T-helper 22 cell (primary cell): ENCODE measurements at places on chromosomes 4 and X.

DNA sequence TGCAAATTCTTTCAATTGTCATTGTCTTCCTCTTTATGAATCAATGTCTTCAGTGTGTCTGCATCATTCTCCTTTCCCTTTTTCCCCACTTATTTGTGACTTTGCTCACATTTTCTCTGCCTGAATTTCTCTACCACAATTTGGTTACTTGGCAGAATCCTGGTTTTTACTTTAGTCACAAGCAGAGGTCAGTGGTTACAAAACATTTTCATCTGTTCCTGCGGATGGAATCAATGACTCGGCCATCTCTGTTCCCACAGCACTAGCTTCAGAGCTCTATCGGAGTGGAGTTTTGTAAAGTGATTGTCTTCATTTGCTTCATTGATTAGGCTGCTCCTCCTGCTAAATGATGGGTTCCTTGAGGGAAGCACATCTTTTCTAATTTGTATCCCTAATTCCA is 501.3 kb upstream of the AADAT start:
- no peak for DNase-seq

- DNase-seq, result no peak
Observed at GRCh38 chr4:142383354-142383753, 462.7 kb downstream of the INPP4B start.

GRCh38 chr4:81410680-81411079 is 61.0 kb downstream of the RASGEF1B start:
- DNase-seq, result no peak

GRCh38 chr4:80125252-80126177 is 52.5 kb upstream of the ANTXR2 start:
- DNase-seq, result peak; percentile 7

- no peak for DNase-seq
Observed at GRCh38 chrX:47185241-47185640, 8.4 kb upstream of the UBA1 start.

DNA sequence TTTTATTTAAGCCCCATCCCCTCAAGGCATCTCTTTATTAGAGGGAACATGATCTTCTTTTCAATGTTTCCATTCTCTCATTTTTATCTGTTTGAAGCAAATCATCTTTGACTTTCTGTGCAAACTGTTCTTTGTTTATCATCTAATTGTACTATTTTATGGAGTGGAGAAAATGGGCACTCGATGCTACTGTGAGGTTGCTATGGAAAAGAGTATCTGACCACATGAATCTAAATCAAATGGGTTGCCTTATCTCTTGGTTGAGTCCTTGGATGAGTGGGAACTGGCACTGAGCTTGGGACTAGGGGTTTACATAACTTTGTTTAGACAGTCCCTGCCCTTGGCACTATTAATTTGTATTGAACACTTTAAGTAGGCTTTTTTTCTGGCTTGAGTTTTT is 9.1 kb downstream of the OCRL start:
- DNase-seq, result no peak

GRCh38 chrX:47707031-47707780 is 48.2 kb upstream of the UXT start:
- DNase-seq, result no peak

GRCh38 chr4:118867311-118868067 is 21.2 kb upstream of the SYNPO2 start:
- no peak for DNase-seq

DNA sequence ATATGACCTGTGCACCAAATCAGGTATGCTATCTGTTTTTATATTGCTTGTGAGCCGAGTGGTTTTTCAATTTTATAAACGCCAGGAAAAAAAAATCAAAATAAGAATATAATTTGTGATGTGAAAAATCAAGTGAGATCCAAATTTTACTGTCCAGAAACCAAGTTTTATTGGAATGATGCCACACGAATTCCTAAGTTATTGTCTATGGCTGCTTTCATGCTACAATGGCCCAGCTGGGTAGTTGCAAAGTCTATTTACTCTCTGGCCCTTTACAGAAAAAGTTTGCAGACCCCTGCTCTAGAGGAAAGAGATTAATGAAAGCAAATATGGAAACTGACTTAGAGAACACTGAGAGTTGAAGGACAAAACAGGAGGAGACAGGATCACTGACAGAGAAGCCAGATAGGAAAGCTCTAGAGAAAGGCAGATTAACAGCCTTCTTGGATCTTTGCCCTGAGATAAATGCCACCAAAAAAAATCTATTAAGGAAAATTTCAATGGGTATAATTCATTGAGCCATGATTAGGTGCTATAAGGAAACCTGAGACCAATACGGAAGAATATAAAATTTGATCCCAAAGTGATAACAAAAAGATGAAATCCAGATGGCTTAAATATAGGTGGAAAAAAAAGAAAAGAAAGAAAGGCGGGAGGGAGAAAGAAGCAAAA is 29.8 kb downstream of the PRSS12 start:
- DNase-seq, result no peak

- DNase-seq, result no peak
Observed at GRCh38 chr4:148034813-148035212, 302.9 kb downstream of the ARHGAP10 start.

DNA sequence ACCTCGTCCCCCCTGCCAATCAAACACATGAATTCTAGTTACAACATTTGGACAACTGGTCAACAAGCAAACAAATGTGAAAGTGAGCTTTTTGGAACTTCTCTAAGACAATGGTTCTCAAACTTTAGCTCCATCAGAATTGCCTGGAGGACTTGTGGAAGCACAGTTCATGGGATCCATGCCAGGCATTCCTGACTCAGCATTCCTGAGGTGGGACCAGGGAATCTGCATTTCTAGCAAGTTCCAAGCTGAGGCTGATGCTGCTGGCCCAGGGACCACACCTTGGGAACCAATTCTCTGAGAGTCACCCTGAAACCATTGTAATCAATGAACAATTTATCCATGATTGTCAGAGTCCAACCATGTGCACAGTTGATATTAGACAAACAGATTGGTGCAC is 43.8 kb upstream of the PRPS2 start:
- DNase-seq, result no peak

DNA sequence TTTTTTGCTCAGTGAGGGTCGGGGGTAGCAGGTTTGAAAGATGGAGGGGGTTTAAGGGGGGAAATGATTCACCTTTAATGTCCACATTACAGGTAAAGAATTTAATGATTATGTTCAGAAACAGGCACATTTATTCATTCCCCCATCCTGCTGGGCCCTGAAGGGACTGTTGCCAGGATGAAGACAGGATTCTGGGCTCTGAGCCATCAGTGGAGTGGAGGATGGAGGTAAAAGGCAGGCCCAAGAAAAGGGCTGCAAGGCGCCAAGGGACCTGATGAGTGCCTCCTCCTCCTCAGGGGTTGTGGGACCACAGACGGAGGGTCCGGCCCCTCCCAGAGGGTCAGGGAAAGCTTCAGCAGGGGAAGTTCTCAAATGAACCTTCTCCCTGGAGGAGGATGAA is 40.4 kb upstream of the PROM1 start:
- no peak for DNase-seq

- DNase-seq, result no peak
Observed at GRCh38 chr4:164648151-164648848, 105.6 kb upstream of the SMIM31 start.

DNA sequence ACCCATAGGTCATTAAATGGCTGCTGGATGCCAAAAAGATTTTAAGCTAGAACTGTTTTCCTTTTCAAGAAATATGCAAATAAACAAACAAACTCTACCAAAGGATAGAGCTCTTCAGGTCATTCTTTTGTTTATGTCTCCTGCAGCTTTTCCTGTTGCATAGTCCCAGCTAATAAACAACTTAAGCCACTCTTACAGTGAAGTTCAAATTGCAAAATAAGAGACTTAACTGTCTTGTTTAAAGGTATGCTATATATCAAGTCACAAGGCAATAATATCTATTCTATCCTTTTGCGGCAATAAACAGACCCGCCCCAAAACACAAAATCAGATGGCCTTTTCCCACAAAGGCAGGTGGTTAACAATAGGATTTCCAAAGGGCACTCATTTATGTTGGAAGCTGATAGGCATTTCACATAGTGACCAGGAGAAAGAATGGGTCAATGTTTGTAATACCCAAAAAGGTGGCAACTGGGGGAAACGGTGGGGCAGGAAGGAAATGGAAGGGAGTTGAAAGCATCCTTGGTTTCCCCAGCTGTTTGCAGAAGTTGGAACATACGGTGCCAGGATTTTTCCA is 15.3 kb downstream of the HAND2 start:
- DNase-seq, result no peak

DNA sequence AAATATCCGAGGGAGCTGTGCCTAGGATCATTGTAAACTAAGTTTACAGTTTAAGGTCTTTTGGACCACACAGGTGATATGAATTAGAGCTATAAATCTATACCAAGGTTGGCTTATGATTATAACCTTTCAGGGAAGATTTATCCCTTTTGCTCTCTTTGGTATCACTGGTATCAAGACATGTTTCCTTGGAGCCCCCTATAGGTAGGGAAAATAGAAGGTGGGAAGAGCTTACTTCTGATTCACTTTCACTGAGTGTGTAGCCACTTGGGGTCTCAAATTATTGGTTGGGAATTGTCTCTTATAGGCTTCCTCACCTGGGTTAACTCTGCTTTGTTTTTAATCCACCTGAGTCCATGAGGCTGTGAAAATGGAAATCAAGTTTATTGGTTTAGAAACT is 262.1 kb upstream of the NR3C2 start:
- no peak for DNase-seq

DNA sequence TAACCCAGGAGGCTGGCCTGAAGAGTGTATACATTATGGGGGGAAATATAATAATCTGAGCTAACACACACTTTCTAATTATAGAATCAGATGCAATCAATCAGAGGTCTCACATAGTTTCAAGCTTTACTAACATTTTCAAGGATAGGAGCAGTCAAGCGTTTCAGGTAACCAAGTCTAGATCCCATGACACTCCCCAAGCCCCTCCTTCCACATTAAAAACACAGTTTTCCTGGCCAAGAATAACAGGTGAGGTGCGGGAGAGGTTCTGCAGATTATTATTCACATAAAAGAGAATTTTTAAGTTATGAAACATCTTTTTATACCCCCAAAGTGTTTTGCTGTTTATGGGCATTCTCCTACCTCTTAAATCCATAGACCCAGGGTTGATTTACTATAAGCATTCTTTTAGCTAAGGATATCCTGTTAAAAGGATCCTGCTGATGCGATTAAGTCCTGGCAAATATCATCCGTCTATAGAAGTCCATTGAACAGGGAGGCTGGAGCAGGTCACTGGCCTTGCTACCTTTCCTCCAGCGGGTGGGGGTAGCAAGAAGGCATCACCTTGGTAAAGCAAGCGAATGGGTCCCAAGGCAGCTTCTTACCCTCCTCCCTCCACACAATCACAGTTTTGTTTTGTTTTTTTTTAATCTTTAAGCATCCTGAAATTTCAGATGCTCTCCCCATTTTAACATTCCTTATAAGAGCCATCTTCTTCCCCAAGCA is 104.7 kb upstream of the GPM6A start:
- no peak for DNase-seq

GRCh38 chr4:168119890-168120289 is 27.6 kb downstream of the ANXA10 start:
- DNase-seq, result no peak

DNA sequence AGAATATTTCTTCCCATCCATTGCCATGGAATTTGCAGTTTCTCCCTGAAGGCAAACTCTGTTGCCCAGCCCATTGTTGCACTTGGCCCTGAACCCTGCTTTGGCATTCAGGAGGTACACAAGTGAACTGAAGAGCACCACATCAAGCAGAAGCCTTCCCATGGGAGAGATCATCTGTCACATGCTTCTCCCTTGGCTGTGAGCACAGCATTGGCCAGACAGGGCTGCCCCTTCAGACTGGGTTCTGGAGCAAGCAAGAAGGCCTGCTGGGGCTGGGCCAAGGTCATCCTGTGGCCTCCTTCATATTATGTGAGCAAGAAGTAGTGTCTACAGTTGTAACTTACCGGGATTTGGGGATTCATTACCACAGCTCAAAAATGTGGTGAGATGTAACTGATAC is 22.7 kb downstream of the SCML1 start:
- DNase-seq, result no peak

DNA sequence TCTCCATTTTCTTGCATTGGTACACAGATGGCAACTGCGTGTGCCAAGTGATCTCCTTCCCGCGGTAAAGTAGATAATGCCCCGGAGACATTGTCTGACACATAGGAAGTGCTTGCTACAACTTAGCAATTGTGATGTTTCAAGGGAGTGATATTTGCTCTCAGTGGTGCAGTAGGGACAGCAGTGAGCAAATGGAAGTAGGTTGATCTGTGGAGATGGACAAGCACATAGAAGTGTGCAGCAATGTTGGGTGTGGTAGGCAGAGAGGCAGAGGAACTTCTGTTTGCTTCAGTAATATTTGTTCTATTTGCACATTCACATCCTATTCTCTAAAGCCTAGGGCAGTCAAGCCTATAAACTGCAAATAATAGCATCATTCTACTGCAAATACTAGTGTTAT is 846.7 kb upstream of the PRKX start:
- DNase-seq, result no peak

- DNase-seq, result no peak
Observed at GRCh38 chrX:13290891-13291614, 28.8 kb downstream of the ATXN3L start.

DNA sequence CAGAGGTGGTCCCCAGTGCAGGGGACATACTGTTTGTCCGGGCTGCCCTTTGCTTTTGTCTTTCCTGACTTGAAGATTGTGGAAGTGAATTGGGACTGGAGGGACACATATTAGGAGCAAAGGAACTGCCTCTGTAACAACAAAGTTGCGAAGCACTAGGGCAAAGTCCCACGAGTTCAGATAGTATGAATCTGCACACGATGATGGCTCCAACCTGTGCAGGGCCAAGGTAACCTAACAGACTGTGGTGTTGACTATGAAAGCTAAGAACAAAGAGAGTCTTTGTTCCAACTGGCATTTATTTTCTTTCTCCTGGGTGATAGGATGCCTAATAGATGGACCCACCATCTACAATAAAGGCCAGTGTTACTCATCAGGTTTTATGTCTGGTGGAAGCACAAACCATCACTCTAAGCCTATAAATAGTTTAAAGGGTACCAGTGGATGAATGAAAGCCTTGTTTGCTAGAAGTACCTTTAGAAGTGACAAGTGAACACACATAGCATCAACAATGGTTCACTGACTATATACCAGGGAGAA is 71.8 kb downstream of the TMA16 start:
- no peak for DNase-seq
